ENCODE measurements at places on chromosomes 13 and 19.
A peak's percentile ranks its signal among the peaks of the same experiment; 100 is the strongest.

- H3K27me3 ChIP-seq = peaks cover 5% of the 10 kb centered on the region
- H3K36me3 ChIP-seq = peaks cover 2% of the 10 kb centered on the region
- no peak for DNase-seq
- H3K4me3 ChIP-seq = no peak overlapping the region
These were observed 346.6 kb downstream of the COG6 start for GRCh38 chr13:40002016-40002415.

GRCh38 chr19:52492201-52492993, 35.1 kb upstream of the ZNF808 start:
- H3K27ac ChIP-seq = no peak overlapping the region
- H3K4me1 ChIP-seq = no peaks in the 10 kb centered on the region
- no peaks in the 10 kb centered on the region for H3K36me3 ChIP-seq
- no peaks in the 10 kb centered on the region for H3K27me3 ChIP-seq

DNA sequence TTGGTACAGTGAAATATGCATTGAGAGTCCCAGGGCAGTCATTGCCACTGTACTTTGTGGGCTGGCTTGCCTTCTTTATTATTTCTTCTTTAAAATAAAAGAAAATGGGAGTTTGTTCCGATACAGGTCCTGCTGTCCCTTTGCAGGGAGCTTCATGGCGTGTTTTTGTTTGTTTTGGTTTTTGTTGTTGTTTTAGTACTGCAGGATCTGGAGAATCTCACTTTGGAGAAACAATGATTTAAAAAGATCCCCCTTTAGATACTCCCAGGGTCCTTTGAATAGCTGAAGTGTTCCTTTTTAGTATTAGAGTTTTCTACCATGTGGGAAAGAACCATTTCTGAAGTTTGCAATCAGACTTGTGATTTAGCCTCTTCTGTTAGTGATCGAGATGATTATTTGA, 11.1 kb downstream of the CHAF1A start:
- H3K4me3 ChIP-seq = no peak overlapping the region
- H3K36me3 ChIP-seq = peaks cover 30% of the 10 kb centered on the region
- no peak for DNase-seq
- H3K27ac ChIP-seq = no peak overlapping the region

- H3K4me1 ChIP-seq = peaks cover 10% of the 10 kb centered on the region
- H3K36me3 ChIP-seq = no peaks in the 10 kb centered on the region
- H3K27ac ChIP-seq = no peak overlapping the region
- H3K27me3 ChIP-seq = peaks cover 4% of the 10 kb centered on the region
These were observed 6.3 kb downstream of the PMIS2 start for GRCh38 chr19:35592226-35592625.

DNA sequence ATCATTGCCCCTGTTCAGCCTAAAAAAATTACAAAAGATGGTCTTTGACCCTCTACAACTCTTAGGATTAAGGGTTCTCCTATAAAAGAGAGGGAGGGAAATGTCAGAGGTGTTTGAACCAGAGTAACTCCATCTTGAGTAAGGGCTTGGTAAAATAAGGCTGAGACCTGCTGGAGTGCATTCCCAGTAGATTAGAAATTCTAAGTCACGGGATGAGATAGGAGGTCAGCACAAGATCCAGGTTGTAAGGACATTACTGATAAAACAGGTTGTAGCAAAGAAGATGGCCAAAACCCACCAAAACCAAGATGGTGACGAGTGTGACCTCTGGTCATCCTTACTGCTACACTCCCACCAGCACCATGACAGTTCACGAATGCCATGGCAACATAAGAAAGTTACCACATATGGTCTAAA, 48.7 kb upstream of the ANKRD10 start:
- H3K4me3 ChIP-seq = no peak overlapping the region
- H3K27ac ChIP-seq = peak overlapping the region; percentile 54
- no peak for DNase-seq

GRCh38 chr19:46614114-46614722, 10.7 kb downstream of the PTGIR start:
- peak overlapping the region; percentile 64 for H3K4me3 ChIP-seq
- H3K27ac ChIP-seq = peak overlapping the region; percentile 92
- peak; percentile 63 for DNase-seq
- H3K36me3 ChIP-seq = peaks cover 32% of the 10 kb centered on the region

GRCh38 chr19:32038961-32039360, 306.4 kb upstream of the ZNF507 start:
- no peaks in the 10 kb centered on the region for H3K4me1 ChIP-seq
- no peak overlapping the region for H3K4me3 ChIP-seq
- peaks cover 17% of the 10 kb centered on the region for H3K27me3 ChIP-seq
- DNase-seq = no peak
- H3K27ac ChIP-seq = no peak overlapping the region
- H3K36me3 ChIP-seq = no peaks in the 10 kb centered on the region

GRCh38 chr13:113628291-113629270, 29.4 kb downstream of the ATP4B start:
- no peak overlapping the region for H3K27ac ChIP-seq
- no peak for DNase-seq
- no peak overlapping the region for H3K4me3 ChIP-seq
- no peaks in the 10 kb centered on the region for H3K4me1 ChIP-seq
- peaks cover 48% of the 10 kb centered on the region for H3K36me3 ChIP-seq

DNA sequence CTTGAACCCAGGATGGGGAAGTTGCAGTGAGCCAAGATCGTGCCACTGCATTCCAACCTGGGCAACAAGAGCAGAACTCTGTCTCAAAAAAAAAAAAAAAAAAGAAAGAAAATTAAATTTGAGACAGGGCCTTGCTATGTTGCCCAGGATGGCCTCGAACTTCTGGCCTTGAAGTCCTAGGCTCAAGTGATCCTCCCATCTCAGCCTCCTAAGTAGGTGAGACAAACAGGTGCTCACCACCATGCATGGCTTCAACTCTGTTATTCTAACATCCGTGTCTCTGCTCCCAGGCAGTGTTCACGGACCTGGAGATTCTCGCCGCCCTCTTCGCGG, 40.3 kb downstream of the PDE4A start:
- peak overlapping the region; percentile 29 for H3K27ac ChIP-seq
- no peak overlapping the region for H3K4me3 ChIP-seq
- H3K36me3 ChIP-seq = peaks cover 31% of the 10 kb centered on the region
- no peaks in the 10 kb centered on the region for H3K27me3 ChIP-seq
- no peak for DNase-seq
- no peaks in the 10 kb centered on the region for H3K4me1 ChIP-seq

GRCh38 chr19:35388277-35389054, 17.6 kb downstream of the GPR42 start:
- peaks cover 3% of the 10 kb centered on the region for H3K36me3 ChIP-seq
- no peaks in the 10 kb centered on the region for H3K4me1 ChIP-seq
- H3K27ac ChIP-seq = no peak overlapping the region
- H3K4me3 ChIP-seq = no peak overlapping the region
- DNase-seq = no peak
- peaks cover 8% of the 10 kb centered on the region for H3K27me3 ChIP-seq

GRCh38 chr19:54168174-54168917, 4.6 kb downstream of the TMC4 start:
- H3K36me3 ChIP-seq = no peaks in the 10 kb centered on the region
- no peak overlapping the region for H3K27ac ChIP-seq
- peak; percentile 81 for DNase-seq
- peaks cover 15% of the 10 kb centered on the region for H3K4me1 ChIP-seq
- H3K27me3 ChIP-seq = peaks cover 2% of the 10 kb centered on the region

- no peak overlapping the region for H3K27ac ChIP-seq
- H3K4me1 ChIP-seq = no peaks in the 10 kb centered on the region
- H3K27me3 ChIP-seq = peaks cover 2% of the 10 kb centered on the region
- H3K4me3 ChIP-seq = no peak overlapping the region
These were observed 175.7 kb upstream of the UBL3 start for GRCh38 chr13:30026093-30026492.

DNA sequence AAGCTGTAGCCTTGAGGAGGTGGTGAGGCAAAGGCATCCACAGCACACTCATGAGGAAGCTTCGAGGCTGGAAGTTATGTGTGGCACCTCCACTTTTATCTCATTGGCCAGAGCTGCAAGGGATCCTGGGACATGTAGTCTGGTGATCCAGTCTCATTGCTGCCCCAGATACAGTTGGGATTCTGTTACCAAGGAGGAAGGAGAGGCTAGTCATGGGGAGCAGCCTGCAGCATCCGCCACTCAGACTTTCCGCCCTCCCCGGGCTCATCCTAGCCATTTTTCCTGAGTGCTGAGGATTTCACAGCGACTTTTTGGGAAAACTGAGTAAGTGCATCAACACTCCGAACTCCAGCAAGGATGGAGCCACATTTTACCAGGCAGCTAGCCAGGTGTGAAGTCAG, 74.4 kb downstream of the DPF1 start:
- H3K4me3 ChIP-seq = no peak overlapping the region
- H3K36me3 ChIP-seq = peaks cover 2% of the 10 kb centered on the region
- no peaks in the 10 kb centered on the region for H3K4me1 ChIP-seq
- no peak for DNase-seq
- H3K27me3 ChIP-seq = no peaks in the 10 kb centered on the region

GRCh38 chr13:102688306-102688973, 6.4 kb downstream of the METTL21C start:
- DNase-seq = no peak
- peaks cover 10% of the 10 kb centered on the region for H3K4me1 ChIP-seq
- H3K4me3 ChIP-seq = no peak overlapping the region
- peaks cover 3% of the 10 kb centered on the region for H3K36me3 ChIP-seq
- no peak overlapping the region for H3K27ac ChIP-seq

DNA sequence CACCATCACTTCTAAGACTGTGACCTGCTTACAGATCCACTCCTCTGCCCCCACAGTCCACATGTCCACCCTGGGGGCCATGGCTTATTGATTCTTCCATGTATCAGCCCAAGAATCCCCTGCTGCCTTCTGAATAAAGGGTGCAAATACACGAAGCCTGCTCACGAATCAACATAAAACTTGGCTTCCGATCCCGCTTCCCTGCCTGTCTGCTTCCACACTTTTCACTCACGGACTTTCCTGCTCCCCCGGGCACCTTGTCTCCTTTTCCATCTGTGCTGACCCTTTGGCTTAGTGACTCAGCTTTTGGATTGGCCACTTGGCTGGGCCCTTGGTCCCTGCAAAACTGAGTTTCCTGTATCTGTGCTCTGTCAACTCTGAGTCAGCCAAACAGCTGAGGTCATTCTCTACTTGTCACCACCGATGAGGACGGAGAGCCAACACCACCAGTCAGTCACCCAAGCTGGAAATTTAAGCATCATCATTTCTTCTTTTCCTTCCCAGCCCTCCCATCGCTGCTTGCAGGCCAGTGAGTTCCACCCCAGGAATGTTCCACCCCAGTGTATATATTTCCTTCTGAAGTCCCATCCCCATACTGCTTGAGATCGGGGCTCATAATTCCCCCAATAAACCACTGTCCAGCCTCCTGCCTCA, 11.4 kb upstream of the USP12 start:
- H3K4me1 ChIP-seq = no peaks in the 10 kb centered on the region
- no peak for DNase-seq
- H3K27ac ChIP-seq = no peak overlapping the region
- H3K27me3 ChIP-seq = peaks cover 2% of the 10 kb centered on the region

GRCh38 chr13:73865027-73865426, 269.2 kb downstream of the KLF12 start:
- DNase-seq = no peak
- H3K27me3 ChIP-seq = no peaks in the 10 kb centered on the region
- no peaks in the 10 kb centered on the region for H3K36me3 ChIP-seq
- H3K27ac ChIP-seq = no peak overlapping the region

- H3K4me3 ChIP-seq = peak overlapping the region; percentile 62
- no peaks in the 10 kb centered on the region for H3K27me3 ChIP-seq
- H3K4me1 ChIP-seq = peaks cover 76% of the 10 kb centered on the region
- peak overlapping the region; percentile 69 for H3K27ac ChIP-seq
- H3K36me3 ChIP-seq = peaks cover 11% of the 10 kb centered on the region
These were observed 148.0 kb downstream of the FOXO1 start for GRCh38 chr13:40518481-40518882.

DNA sequence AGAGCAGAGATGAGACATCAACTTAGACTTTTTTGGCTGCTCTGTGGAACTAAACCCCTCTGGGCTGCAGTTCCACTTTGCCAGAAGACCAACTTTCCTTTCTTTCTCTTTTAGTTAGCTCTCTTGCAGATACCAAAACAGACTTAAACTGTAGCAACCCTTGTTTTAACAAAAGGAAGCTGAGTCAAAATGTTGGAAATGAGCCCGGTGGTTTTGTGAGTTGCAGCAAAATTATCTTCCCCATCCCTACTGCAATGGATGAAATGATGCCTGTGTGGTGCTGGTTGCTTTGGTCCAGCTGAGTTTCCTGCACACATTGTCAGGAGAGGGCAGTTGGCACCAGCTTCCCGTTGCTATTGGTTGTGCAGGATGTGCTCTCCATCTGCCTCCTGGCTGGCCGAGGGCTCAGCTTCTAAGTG, 115.3 kb downstream of the LRCH1 start:
- H3K27me3 ChIP-seq = no peaks in the 10 kb centered on the region
- DNase-seq = peak; percentile 18

DNA sequence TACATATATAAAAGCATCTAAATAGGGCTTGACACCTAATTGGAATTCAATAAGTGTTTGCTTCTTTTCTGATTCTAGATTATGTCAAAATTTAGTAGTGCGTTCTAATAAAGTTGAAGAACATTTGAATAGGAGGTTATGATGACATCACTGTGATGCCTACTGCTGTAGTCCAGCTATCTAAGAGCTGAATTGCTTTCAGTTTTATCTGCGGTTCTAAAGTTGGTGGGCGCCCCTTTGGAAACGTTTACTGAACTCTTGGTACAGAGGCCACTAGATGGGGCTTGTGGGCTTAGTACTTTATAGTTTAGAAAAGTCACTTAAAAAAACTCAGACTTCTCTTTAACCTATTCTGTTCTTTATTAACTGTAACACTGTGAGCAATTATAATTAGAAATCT, 776.9 kb downstream of the GPC5 start:
- H3K4me3 ChIP-seq = no peak overlapping the region
- H3K36me3 ChIP-seq = no peaks in the 10 kb centered on the region
- DNase-seq = no peak
- H3K4me1 ChIP-seq = no peaks in the 10 kb centered on the region

DNA sequence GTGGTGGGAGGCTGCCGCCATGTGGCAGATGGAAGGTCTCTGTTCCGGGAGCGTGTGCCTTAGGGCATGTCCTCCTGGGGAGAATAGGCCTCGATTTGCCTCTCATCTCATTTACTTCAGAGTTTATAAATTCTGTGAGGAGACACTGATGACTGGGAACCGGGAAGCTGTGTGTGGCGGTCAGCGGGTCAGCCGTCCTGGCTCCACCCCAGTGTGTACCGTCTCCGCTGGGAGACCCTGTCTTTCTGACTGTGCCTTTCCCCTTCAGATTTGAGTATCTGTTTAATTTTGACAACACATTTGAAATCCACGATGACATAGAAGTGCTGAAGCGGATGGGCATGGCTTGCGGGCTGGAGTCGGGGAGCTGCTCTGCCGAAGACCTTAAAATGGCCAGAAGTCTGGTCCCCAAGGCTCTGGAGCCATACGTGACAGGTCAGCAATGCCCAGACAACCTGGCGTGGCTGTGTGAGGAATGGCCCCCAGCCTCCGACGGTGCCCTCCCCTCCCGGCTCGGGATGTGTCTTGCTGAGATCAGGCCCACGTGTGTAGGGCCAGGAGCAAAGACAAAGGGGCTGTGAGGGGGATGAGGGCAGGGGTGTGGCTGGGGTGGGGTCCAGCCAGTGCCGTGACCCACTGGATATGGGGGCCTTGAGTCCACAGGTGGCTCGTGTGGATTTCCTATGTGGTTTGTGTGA, 21.6 kb downstream of the ATP4B start:
- H3K27ac ChIP-seq = no peak overlapping the region
- no peaks in the 10 kb centered on the region for H3K27me3 ChIP-seq
- peaks cover 11% of the 10 kb centered on the region for H3K4me1 ChIP-seq
- H3K4me3 ChIP-seq = no peak overlapping the region
- DNase-seq = no peak
- peaks cover 46% of the 10 kb centered on the region for H3K36me3 ChIP-seq

- no peak for DNase-seq
- H3K27ac ChIP-seq = no peak overlapping the region
- no peaks in the 10 kb centered on the region for H3K4me1 ChIP-seq
- H3K4me3 ChIP-seq = no peak overlapping the region
These were observed 3.3 kb upstream of the CEACAM7 start for GRCh38 chr19:41691268-41691970.

Measured in activated T-helper 1 cell treated with anti-CD3 and anti-CD28 coated beads, Interleukin-12 subunit alpha, Interleukin-12 subunit beta, Interleukin-2, Interleukin-4 antibody, amounts not matched to agents 30 ng/mL and 10 ng/mL and 1 ng/mL, durations not matched to agents 14 hours and 24 hours and 36 hours (primary cell).